WTC11 (cell line): ENCODE measurements at places on chromosomes 2 and 18. TPM values are rescaled to one million over a fixed set of nuclear protein-coding genes. Genes with fewer than 3 reads are reported as not detected.

CPLX4 gene
- not detected in 3 replicates for total RNA-seq

GRCh38 chr2:149904352-149905175 is 317.0 kb upstream of the MMADHC start:
- H3K27me3 ChIP-seq, result no peaks in the 10 kb centered on the region
- H3K36me3 ChIP-seq, result no peaks in the 10 kb centered on the region
- no peak overlapping the region; the same call in 1 of the 2 replicates for H3K27ac ChIP-seq
- no peak overlapping the region for H3K4me3 ChIP-seq

LOXHD1 gene
- total RNA-seq, result 0.35 to 0.64 TPM (median 0.57 TPM) in 3 replicates

DNA sequence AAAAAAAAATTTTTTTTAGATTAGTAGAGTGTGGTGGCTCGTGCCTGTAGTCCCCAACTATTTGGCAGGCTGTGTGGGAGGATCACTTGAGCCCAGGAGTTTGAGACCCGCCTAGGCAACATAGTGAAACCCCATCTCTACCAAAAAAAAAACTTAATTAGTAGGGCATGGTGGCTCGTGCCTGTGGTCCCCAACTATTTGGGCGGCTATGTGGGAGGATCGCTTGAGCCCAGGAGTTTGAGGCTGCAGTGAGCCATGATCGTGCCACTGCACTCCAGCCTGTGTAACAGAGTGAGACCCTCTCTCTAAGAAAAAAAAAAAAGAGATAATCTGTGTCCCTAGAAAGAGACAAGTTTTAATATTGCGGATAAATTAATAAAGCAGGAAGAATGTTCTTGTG is 8.8 kb downstream of the GPR55 start:
- no peaks in the 10 kb centered on the region; the same call in none of the 2 replicates for H3K4me1 ChIP-seq
- DNase-seq, result no peak
- H3K4me3 ChIP-seq, result no peak overlapping the region

DNA sequence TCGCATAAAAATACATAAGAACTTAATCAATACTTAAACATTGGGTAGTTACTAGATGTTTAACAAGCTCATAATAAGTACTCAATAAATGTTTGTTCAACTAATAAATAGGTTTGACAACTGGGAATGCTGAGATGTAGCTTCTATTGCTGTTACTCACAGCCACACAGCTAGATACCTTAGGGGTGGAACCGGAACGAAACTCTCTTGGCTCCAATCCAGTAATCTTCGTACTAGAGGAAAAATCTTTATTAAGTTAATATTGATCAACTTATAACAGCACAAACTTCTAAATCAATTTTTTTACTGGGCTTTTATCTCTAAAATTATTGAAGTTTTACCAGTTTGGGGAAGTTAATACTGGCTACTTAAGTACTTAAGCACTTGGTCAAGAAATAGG is 247.8 kb downstream of the PAX3 start:
- no peak overlapping the region for H3K4me3 ChIP-seq
- no peak overlapping the region for H3K27ac ChIP-seq
- no peaks in the 10 kb centered on the region for H3K36me3 ChIP-seq
- DNase-seq, result no peak

DNA sequence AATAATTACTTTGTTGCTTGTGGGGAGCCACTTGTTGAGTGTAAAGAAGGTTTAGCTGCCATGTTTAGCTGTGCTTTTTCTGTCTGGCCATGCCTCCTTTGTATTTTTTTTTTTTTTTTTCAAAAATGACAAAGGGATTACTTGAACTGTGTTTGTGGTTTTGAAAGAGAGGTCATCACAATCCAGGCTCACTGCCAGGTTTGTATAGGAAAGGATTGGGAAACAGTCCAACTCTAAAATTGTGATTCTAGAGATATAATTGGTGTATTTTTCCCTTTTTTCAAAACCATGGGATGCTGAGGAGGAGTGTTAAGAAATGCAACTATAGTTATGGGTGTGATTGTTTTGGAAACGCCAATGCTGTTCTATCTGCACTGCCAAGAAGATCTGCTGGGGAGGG is 4.3 kb downstream of the ITPRIPL1 start:
- peaks cover 16% of the 10 kb centered on the region for H3K4me1 ChIP-seq
- no peak for DNase-seq
- H3K4me3 ChIP-seq, result no peak overlapping the region
- H3K27ac ChIP-seq, result no peak overlapping the region
- peaks cover 21% of the 10 kb centered on the region for H3K36me3 ChIP-seq

UBXN4 gene
- 64.3 to 73.9 TPM (median 68.1 TPM) in 3 replicates for total RNA-seq

C2orf66 gene
- total RNA-seq, result not detected in 3 replicates

TRIM43 gene
- total RNA-seq, result 0.11 TPM in 1 of 3 replicates, not detected in the others

- peaks cover 78% of the 10 kb centered on the region for H3K36me3 ChIP-seq
- H3K27me3 ChIP-seq, result no peaks in the 10 kb centered on the region
- no peaks in the 10 kb centered on the region for H3K4me1 ChIP-seq
Observed at GRCh38 chr2:86029873-86030272, 75.8 kb downstream of the POLR1A start.

- DNase-seq, result no peak
- H3K36me3 ChIP-seq, result no peaks in the 10 kb centered on the region
- H3K27ac ChIP-seq, result no peak overlapping the region
- H3K27me3 ChIP-seq, result no peaks in the 10 kb centered on the region
- H3K4me3 ChIP-seq, result no peak overlapping the region
- H3K4me1 ChIP-seq, result peaks cover 20% of the 10 kb centered on the region
Observed at GRCh38 chr2:78977661-78978145, 47.8 kb upstream of the REG3G start.

- H3K27me3 ChIP-seq, result peaks cover 56% of the 10 kb centered on the region
- H3K27ac ChIP-seq, result no peak overlapping the region
- no peak overlapping the region for H3K4me3 ChIP-seq
- DNase-seq, result no peak
- peaks cover 11% of the 10 kb centered on the region for H3K4me1 ChIP-seq
Observed at GRCh38 chr2:120225549-120226065, 2.4 kb upstream of the TMEM185B start.

DNA sequence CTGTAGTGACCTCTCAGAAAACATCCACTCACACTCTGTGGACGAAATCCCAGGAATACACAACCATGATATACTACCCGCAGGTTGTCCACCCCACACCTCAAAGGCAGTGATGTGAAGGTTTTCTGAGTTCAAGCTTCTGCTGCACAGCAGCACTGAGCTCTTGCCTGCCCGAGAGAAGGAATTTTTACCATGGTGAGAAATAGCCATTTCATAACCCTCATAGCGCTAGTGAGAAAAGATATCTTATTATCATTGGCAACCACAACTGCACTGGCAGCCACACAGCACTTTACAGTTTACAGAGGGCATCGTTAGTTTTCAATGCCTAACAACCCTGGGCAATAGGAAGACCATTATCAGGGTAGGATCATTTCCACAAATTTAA is 36.9 kb downstream of the NAPG start:
- H3K27ac ChIP-seq, result no peak overlapping the region
- H3K27me3 ChIP-seq, result no peaks in the 10 kb centered on the region
- DNase-seq, result no peak
- H3K36me3 ChIP-seq, result peaks cover 7% of the 10 kb centered on the region
- peaks cover 7% of the 10 kb centered on the region for H3K4me1 ChIP-seq
- no peak overlapping the region for H3K4me3 ChIP-seq

DNA sequence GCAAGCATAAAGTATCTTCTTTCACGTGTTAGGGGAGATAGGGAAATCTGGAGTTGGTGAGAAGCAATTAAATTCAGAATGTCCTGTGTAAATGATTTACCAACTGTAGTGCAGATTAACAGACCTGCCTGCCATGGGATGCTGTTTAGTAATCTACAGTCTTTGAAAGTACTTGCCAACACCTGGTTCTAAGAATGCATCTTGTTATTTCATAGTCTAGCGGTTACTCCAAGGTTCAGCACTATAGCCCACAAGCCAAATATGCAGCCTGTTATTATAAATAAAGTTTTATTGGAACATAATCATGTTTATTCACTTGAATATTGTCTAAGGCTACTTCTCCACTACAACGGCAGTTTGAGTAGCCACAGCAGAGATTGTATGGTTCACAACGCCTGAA is 100.8 kb downstream of the OSBPL6 start:
- H3K27ac ChIP-seq, result no peak overlapping the region
- H3K4me1 ChIP-seq, result 0 out of 2 replicates have a peak, but pooled peaks cover 2% of the 10 kb centered on the region
- H3K36me3 ChIP-seq, result peaks cover 8% of the 10 kb centered on the region

GLI2 gene
- total RNA-seq, result 45.9 to 60.9 TPM (median 48.6 TPM) in 3 replicates

CCDC148 gene
- 1.7 to 2.1 TPM (median 1.9 TPM) in 3 replicates for total RNA-seq

TTR gene
- 1.0 to 1.7 TPM (median 1.3 TPM) in 3 replicates for total RNA-seq

FIGN gene
- total RNA-seq, result 19.4 to 23.8 TPM (median 23.1 TPM) in 3 replicates

MC2R gene
- total RNA-seq, result not detected in 3 replicates

ZNF236 gene
- 19.9 to 23.4 TPM (median 20.6 TPM) in 3 replicates for total RNA-seq

- H3K4me3 ChIP-seq, result no peak overlapping the region
- no peaks in the 10 kb centered on the region for H3K27me3 ChIP-seq
- H3K36me3 ChIP-seq, result no peaks in the 10 kb centered on the region
Observed at GRCh38 chr18:7170292-7170691, 52.7 kb upstream of the LAMA1 start.

- H3K4me1 ChIP-seq, result peaks cover 3% of the 10 kb centered on the region
- no peak overlapping the region for H3K4me3 ChIP-seq
- H3K36me3 ChIP-seq, result peaks cover 2% of the 10 kb centered on the region; the same call in 1 of the 2 replicates
- no peak overlapping the region for H3K27ac ChIP-seq
- H3K27me3 ChIP-seq, result no peaks in the 10 kb centered on the region
Observed at GRCh38 chr18:45336448-45336847, 278.8 kb upstream of the SLC14A2 start.

- H3K4me3 ChIP-seq, result no peak overlapping the region
- no peak for DNase-seq
- no peaks in the 10 kb centered on the region for H3K4me1 ChIP-seq
- H3K27ac ChIP-seq, result no peak overlapping the region
Observed at GRCh38 chr2:197264332-197264731, 46.2 kb downstream of the ANKRD44 start.

GGCX gene
- total RNA-seq, result 40.9 to 42.9 TPM (median 41.4 TPM) in 3 replicates

GRCh38 chr2:26033818-26034636 is at the start of gene RAB10:
RAB10 (plus strand) TSS chr2:26034084; CDS start chr2:26034609, 525 bp downstream.
- H3K27me3 ChIP-seq, result no peaks in the 10 kb centered on the region
- peak; percentile 99 for DNase-seq
- H3K36me3 ChIP-seq, result peaks cover 19% of the 10 kb centered on the region
- peak within 1 kb of the TSS; percentile 92 for H3K4me3 ChIP-seq
- peak within 1 kb of the TSS; percentile 98 for H3K27ac ChIP-seq

GRCh38 chr2:197425550-197425949 is 9.3 kb downstream of the SF3B1 start:
- peaks cover 30% of the 10 kb centered on the region for H3K4me1 ChIP-seq
- no peak for DNase-seq
- peak overlapping the region; percentile 14 for H3K27ac ChIP-seq
- no peak overlapping the region for H3K4me3 ChIP-seq

KDSR gene
- total RNA-seq, result 48.4 to 51.8 TPM (median 49.5 TPM) in 3 replicates

GRCh38 chr18:35029770-35030169 is 11.4 kb upstream of the MAPRE2 start:
- no peak overlapping the region for H3K27ac ChIP-seq
- H3K4me3 ChIP-seq, result no peak overlapping the region
- H3K4me1 ChIP-seq, result peaks cover 16% of the 10 kb centered on the region
- H3K36me3 ChIP-seq, result no peaks in the 10 kb centered on the region

DNA sequence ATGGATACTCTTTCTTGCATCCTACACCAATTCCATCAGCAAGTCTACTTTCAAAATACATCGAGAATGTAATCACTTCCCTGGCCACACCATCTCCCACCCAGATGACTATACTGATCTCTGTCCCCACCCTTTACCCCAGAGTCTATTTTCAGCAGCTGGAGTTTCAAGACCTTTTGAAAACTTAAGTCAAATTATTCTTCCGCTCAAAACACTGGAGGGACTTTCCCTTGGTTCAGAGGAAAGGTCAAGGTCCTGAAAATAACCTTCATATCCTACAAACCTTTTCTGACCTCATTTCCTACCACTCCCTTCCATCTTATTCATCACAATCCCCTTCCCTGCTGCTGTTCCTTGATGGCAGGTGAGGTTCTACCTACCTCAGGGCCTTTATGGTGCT is 58.8 kb upstream of the LYPD6 start:
- no peak for DNase-seq
- H3K4me3 ChIP-seq, result no peak overlapping the region
- H3K27me3 ChIP-seq, result no peaks in the 10 kb centered on the region; the same call in 1 of the 2 replicates
- no peaks in the 10 kb centered on the region for H3K4me1 ChIP-seq
